ENCODE measurements at places on chromosomes 1 and 21.

DNA sequence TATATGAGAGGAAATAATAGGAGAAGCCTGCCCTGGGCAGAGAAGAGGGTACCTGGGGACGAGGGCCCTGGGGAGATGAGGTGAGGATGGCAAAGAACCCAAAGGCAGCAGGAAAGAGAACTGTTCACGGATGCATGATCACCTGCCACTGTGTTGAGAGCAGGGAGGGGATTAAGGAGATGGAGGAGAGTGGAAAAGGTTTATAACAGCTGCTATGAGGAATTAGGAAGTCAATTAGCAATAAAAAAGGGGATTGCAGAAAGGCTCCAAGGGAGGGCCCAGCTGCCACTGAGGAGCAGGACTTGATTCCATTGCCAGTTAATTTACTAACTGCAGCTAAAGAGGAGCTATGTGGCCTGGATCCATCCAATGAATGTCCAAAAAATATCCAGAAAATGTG is 61.1 kb downstream of the GFI1 start:
- no peak for DNase-seq

GRCh38 chr1:178382372-178382771 is 114.4 kb downstream of the CLEC20A start:
- no peak for DNase-seq

DNA sequence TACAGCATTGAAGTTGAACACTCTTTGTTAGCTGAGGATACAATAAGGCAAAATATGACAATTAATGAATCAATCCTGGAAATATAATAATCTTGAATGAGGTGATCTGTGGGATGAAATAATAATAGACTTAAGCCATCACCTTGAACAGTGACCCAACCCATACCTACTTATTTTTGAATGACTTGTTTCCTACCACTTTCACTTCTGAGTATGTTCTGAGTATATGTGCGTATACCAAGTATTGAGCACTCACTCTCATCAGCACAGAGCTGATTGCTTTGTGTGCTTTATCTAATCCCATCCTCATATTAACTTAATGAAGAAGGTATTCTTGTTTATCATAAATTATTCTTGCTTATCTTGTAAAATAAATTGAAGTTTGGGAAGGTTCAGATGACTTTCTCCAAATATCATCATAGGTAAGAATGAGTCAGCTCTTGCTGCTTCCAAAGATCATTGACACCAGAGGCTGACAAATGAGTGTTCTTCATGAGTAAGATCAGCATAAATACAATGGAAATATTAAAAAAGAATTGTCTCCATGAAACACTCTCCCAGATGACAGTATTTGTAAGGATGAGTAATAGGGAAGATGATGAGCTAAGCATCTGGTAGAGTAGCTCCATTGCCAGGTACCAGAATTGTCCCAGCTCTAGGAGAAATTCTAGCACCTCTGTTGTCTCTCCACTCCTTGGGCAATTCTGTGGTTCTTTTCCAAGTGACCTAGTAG is 198.1 kb upstream of the KIAA0040 start:
- DNase-seq = no peak

- DNase-seq = no peak
Observed at GRCh38 chr21:31205412-31205811, 138.6 kb downstream of the TIAM1 start.

GRCh38 chr1:11388617-11389016 is 90.3 kb upstream of the DISP3 start:
- DNase-seq = no peak

- DNase-seq = no peak
Observed at GRCh38 chr1:155083865-155084721, 5.5 kb downstream of the EFNA3 start.

DNA sequence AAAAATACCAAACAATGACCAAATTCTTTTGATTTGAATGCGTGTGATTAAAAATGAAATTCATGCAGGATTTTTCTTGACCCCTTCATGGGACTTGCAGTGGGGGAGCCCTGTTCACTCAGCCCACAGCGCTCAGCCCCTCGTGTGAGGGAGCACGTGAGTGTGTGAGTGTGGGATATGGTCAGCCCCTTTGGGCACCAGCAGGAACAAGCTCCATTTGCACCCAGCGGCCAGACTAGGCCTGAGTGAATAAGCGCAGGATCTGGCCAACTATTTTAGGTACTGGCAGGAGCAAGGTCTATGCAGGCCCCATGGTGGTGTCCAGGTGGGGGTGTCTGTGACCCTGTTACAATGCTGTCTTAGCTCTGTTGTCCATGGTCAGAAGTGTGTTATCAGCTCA is 1631.2 kb downstream of the BRINP3 start:
- no peak for DNase-seq

DNA sequence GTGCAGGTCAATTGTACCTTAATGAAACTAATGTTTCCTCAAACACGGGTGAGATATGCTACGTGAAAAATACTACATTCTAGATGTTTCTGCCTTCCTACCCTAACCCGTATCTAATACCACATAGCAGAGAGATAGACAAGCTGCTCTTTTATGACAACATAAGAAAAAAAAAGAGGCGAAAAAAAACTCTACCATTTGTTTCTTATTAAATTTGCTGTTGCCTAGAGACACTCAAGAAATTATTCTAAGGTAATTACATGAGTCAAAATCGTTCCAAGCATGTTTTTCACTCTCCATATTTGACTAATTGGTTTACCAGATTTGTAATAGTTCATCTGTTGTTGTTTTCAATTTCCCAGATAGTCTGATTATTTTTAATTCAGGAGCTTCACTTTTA is 27.4 kb downstream of the PALMD start:
- DNase-seq = no peak

DNA sequence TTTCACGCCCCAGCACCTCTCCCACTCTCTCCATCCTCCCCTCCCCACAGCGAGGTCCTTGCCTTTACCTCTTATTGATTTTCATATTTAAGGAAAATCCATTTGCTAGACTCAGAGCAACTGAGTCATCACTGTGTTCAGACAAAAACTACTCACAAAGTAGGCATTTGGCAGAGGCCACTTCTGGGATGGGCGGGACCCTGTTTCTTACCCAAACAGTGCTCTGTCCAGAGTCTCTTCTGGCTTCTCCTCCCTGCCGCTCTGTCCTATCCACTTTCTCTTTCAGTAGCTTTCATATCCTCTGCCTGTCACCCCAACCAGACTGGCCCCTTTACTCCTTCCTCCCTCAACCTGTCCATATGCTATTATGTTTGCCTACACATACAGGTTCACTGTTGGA is 2.4 kb upstream of the NAV1 start:
- no peak for DNase-seq

DNA sequence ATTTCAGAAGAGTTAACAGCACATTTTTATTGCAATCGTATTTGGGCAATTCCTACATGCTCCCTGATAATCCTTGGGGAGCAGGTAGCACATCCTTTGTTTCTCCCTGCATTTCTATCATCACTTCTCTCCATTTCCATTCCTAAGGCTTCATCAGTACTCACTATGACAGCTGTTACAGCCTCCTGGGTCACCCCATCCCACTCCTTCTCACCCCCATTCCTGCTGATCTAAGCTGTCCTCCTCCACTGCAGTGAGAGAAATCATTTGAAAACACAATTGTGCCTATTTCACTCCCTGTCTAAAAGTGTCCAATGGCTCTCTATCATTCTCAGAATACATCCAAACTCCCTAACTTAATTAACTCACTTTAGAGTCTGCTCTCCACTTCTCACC is 17.0 kb upstream of the TSPAN1 start:
- no peak for DNase-seq

Data from activated T-helper 1 cell treated with Interleukin-2 at 50 U/mL for 16 hours (primary cell).